Right lobe of liver (tissue), 6 donors: ENCODE measurements at places on chromosomes 6 and 20. TPM values are rescaled to one million over a fixed set of nuclear protein-coding genes. Genes with fewer than 3 reads are reported as not detected.
A peak's percentile ranks its signal among the peaks of the same experiment; 100 is the strongest.

DNA sequence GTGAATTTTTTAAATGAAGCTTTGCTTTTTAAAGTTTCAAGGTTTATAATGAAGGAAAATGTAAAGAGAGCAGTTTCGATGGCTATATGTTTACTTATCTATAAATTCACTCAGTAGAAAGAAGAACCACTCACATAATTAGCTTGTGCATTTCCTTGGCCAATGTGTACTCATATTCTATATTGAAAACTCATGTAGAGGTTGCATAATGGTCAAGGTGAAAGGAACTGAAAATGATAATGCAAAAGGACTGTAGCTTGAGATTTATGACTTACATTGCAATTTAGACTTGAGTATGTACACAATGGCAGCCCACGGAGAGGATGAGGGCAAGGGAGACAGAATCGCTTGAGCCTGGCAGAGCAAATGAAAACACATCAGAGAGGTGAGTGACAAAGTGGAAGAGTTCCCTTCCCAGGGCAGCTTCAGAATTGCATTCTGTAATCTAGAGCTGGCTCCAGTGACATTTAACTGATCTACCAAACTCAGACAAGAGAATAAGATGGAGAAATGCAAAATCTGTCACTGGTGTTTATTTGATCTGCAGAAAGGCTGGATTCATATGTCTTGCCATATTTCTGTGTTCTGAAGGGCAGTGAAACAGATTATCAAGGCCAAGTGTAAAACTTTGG is 191.8 kb downstream of the TMEM200A start:
- H3K27ac ChIP-seq = no peak overlapping the region
- no peak for DNase-seq
- no peaks in the 10 kb centered on the region for H3K36me3 ChIP-seq
- H3K4me1 ChIP-seq = no peaks in the 10 kb centered on the region

The SEMG1 gene
- not detected for total RNA-seq

DNA sequence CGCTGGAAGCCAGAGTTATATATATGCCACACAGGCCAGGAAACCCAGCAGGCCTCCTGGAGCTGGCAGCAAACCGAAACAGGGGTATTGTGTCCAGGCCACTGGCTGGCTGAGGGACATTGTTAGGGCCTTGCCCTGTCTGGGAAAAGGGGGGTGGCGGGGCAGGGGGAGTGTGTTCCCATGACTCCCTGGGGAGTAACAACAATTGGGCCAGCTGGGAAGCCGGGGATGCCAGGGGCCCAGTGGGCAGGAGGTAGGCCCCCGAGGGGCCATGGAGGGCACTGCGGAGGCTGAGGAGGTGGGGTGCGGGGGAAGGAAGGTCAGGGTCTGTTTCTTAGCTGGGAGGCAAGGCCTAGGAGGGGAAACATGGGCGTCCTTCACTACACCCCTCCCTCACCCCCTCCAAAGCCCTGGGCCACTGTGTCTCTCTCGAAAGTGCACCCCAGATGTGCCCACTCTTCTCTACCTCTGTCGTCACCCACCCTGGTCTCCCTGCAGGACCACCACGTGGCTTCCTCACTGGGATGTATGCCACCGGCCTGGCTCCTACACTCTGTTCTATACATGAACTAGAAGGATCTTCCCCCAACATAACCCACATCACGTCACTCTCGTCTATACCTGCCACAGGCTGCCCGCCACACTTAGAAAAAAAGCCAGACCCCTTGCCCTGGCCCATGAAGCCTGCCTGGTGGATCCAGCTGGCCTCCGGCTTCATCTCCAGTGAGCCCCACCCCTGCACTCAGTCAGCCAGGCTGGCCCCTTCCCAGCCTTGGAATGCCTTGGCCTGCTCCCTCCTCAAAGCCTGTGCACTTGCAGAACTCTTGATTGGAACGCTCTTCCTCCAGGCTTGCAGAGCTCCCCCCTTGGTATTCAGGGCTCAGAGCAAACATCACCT is 7.8 kb upstream of the E2F1 start:
- DNase-seq = no peak
- H3K27ac ChIP-seq = no peak overlapping the region
- no peaks in the 10 kb centered on the region for H3K36me3 ChIP-seq
- H3K27me3 ChIP-seq = no peaks in the 10 kb centered on the region
- H3K4me3 ChIP-seq = no peak overlapping the region

GRCh38 chr6:74585753-74586152 is 620.1 kb downstream of the COL12A1 start:
- H3K27me3 ChIP-seq = no peaks in the 10 kb centered on the region
- no peaks in the 10 kb centered on the region for H3K36me3 ChIP-seq
- no peak overlapping the region for H3K27ac ChIP-seq

DNA sequence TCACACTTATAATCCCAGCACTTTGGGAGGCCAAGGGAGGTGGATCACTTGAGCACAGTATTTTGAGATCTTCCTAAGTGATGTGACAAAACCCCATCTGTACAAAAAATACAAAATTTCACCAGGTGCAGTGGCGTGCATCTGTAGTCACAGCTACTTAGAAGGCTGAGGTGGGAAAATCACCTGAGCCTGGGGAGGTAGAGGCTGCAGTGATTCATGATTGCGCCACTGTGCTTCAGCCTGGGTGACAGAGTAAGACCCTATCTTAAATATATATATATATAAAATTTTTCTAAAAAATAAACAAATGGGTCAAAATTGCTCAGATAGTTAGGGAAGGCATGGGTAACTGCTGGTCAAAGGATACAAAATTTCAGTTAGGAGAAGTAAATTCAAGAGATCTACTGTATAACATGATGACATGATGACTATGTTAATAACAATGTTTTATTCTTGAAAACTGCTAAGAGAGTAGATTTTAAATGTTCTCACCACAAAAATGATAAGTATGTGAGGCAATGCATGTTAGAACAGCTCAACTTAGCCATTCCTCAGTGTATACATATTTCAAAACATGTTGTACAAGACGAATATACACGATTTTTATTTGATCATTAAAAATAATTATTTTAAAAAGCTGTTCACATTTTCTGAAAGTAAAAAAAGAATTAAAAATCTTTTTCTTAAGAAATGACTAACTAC is 24.4 kb downstream of the TBC1D32 start:
- H3K4me3 ChIP-seq = no peak overlapping the region
- no peak overlapping the region for H3K27ac ChIP-seq
- DNase-seq = no peak
- H3K36me3 ChIP-seq = no peaks in the 10 kb centered on the region
- H3K4me1 ChIP-seq = no peaks in the 10 kb centered on the region

The CDSN gene
- not detected for total RNA-seq

DNA sequence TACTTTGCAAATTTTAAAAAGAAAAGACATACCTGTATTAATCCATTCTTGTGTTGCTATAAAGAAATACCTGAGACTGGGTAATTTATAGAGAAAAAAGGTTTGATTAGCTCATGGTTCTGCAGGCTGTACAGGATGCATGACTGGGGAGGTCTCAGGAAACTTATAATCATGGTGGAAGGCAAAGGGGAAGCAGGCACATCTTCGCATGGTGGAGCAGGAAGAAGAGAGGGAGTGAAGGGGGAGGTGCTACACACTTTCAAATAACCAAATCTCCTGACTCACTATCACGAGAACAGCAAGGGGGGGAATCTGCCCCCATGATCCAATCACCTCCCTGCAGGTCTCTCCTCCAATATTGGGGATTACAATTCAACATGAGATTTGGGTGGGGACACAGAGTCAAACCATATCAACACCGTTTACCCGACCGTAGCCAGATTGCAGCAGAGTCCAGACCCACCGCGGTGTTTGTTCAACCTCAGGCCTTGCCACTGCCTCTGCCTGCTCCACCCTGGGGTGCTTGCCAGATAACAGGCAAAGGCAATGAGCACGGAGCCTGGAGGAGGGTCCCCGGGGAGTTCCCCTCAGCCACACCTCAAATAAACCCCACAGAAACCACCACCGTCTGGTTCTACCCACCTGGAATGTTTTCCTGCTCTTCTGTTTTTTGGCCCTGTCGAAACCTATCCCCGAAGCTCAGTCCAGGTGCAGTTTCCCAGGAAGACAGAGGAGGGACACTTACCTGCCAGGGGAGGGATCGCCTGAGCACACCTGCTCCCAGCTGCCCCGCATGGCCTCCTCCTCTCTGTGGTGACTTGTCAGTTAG is 142.2 kb upstream of the AFDN start:
- DNase-seq = no peak
- no peak overlapping the region for H3K4me3 ChIP-seq
- no peaks in the 10 kb centered on the region for H3K27me3 ChIP-seq
- H3K27ac ChIP-seq = no peak overlapping the region
- peaks cover 25% of the 10 kb centered on the region for H3K4me1 ChIP-seq

- no peak within 1 kb of the TSS for H3K4me3 ChIP-seq
- peak within 1 kb of the TSS; percentile 0 for H3K27ac ChIP-seq
- no peak for DNase-seq
- peaks cover 19% of the 10 kb centered on the region for H3K4me1 ChIP-seq
These were observed at the start of gene DST for GRCh38 chr6:56642366-56643261. Gene DST (minus strand): TSS chr6:56642889.
